ENCODE measurements at places on chromosomes 7 and 10.

GRCh38 chr10:11150879-11151415, 133.3 kb downstream of the CELF2 start:
- DNase-seq, result no peak

DNA sequence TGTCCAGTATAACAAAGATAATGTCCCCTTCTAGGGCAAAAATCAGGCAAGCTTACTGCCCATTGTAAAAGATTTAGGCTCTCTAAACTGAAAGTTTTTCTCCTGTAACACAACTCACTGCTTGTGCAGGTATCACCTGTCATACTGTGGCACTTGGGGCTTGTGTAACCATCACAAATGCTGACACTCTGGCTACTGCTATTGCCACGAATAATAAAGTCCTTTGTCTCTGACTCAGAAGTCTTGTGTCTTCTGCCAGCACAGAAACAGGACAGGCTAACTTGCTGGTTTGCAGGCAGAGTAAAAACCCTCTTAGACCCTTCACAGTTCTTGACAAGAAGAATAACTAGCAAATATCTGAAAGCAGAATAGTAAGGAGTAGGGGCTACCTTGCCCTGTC, 273.9 kb downstream of the RPS24 start:
- DNase-seq, result no peak

DNA sequence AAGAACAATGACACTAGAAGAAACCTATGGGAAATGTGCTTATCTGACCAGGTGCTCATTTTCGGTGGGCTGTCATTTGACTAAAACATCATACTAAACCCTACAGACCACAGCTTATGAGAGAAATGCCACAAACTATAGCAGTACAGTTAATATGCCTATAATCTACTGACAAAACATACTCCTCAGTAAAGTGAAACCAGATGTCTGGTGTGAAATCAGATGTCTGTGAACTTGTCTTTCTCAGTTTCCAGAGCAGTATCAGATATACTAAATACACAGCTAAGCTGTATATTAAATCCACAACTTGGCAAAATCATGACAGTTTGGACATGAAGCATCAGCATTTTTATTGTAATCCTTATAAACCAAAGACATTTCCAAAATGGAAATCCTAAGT, 3.3 kb downstream of the IMMP2L start:
- peak; percentile 8 for DNase-seq

DNA sequence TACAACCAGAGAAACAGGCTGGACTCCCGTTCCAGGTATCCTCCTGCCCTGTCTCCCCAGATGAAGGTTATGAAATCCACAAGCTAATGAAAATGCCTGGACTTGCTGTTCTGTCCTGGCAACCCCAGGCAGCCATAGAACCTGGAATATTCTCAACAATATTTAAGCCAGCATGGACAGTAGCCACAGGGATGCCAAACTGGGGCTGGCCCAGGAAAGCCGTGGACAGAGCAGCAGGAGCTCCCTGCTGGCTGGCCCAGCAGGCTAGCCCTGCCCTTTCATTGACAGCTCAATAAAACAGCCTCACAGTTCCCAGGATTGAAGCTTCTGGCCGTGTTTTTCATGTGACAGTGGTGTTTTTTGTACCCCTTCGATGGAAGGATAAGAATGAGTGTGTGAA, 230.6 kb downstream of the BMPER start:
- DNase-seq, result no peak

- no peak for DNase-seq
Observed at GRCh38 chr7:131544449-131545301, 11.8 kb downstream of the PODXL start.

DNA sequence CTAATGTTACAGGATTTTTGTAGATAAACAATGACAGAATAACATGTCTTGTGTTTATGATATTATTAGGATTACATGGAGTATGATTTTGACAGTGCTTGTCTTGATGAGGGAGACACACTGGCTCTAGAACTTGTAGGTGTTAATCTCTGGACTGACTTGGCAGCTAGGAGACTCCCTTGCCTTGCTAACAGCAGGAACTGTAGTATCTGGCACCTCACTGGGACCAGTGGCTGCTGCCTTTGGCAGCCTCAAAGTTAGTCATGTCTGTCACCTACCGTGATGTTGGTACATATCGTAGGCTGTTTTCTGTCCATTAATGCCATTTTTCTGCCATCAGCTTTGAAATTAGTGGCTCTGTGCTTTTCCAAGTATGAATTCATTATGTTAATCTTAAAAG, 261.5 kb downstream of the CDK14 start:
- no peak for DNase-seq

GRCh38 chr10:102479651-102480050, 22.9 kb downstream of the ACTR1A start:
- no peak for DNase-seq

- DNase-seq, result no peak
Observed at GRCh38 chr10:3773460-3774017, 11.5 kb downstream of the KLF6 start.

DNA sequence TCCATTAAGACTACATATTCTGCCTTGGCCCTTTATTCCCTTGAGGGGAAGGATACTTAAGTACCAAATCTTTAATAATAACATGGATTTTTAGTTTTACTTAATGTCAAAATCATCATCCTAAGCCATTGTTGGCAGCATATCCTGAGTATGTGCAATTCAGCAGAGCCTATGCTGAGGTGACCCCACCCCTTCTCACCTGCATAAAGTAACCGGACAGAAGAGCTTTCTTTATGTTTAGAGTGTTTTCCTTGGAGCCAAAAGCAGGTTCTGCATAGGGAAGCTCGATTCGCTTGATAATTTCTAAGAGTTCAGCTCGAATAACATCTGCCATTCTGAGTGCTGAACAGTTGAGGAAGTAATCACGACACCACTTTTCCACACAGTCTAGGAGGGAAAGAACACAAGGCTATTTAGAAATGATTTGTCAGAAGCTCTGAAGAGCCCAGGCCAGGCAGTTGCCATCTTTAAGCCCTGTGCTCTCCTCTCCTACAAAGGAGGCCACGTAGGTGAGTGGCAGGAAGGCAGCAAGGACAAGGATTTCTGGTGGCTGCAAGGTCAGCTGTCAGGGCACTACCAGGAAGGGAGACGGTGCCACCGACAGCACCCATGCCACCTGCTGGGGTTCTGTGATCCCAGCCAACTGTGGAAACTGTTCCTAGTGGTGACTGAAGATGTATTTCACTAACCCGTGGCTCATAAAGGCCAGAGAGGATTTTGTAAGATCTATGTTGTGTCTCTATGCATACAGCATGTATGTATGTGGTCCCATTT, 15.6 kb downstream of the BCCIP start:
- DNase-seq, result no peak

- DNase-seq, result no peak
Observed at GRCh38 chr10:63542835-63543575, 21.8 kb downstream of the REEP3 start.

DNA sequence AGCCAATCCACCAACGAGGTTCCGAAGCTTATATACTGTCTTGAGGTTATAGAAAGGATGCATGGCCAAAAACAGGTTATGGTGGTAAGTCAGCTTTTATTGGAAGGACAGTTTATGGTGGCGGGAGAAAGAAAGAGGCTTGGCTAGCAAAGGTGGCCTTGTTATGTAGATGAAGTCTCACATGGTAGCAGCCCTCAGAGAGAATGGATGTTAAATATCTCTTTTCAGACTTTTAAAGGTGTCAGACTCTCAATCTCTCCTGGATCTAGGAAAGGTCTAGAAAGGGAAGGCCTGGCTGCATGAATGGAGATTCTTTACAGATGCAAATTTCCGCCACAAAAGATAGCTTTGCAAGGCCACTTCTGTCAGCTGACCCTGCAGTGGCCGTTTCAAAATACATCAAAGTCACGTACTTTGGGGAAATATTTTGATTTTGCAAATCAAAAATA, 333.8 kb downstream of the GALNT17 start:
- DNase-seq, result no peak

DNA sequence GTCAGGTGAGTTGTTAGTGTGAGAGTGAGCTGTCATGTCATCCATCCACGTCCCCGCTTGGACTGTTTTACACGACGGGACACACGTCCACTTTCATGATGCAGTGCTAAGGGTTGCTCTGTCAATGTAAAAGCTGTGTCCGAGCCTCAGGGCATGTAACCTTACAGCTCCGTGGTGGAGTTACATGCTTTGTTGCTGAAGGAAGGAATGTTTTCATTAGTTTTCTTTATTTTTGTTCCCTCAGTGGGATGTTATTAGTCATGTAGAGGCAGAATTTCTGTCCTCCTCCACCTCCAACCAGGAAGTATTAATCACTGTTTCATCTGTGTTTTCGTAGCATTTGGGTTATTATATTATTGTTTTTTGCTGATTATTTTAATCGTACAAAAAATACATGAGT, 88.6 kb downstream of the NRG3 start:
- no peak for DNase-seq

GRCh38 chr10:8444630-8445029, 390.1 kb downstream of the GATA3 start:
- DNase-seq, result no peak

DNA sequence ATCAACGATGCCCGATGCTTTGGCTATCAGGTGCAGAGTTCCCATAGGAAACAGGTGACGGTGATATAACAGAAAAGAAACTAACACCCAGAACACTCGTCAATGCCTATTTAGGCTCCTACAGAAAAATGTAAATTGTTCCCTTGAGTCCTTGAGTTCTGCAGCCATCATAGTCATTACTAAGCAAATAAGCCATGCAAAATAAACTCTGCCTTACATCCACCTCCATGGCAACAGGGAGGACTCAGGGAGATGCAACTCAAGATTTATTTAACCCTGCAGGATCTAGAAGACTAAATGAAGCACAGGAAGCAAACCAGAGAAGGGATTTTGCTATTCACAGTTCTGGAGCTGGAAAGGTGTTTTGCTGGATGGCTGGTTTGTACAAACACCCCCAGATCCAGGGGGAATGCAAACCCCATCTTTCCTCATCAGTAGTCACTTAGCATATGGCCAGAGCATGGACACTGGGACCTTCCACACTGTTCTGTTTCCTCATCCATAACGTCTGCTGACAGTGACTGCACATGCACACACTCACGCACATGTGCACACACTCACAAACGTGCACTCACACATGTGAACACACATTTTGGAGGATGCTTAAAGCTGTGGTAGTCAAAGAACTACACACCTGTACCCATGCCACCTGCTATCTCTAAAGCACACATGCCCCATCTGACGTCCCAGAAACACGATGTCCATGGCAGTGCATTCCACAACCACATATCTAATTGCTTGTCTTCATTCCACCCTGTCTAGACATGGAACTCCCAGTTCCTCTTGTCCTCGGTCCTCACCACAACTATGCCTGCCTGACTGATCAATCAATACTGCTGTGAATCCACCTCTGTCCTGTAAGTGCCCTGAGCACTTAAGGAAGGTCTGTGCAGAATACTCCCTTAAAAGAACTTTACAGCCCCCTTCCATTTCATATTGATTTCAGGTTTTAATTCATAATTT, 178.2 kb downstream of the COBL start:
- no peak for DNase-seq

DNA sequence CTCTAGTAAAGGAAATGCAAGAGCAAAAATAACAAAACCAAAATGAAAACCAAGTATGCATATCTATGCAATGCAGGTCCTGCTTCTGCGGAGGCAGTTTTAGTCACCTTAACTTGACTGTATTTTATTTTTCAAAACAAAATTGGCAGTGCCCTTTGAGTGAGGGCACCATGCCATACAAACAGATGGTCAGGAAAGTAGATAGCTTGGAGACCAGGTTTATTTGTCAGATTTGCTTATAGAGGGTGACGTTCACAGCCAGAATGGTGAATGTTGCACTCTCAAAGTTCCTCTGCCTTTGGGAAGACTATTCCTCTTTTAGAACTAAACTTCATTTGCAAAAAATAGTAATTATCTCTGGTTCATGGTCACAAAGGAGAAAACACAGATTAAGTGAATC, 801.9 kb downstream of the ANKRD7 start:
- DNase-seq, result no peak

GRCh38 chr10:94383530-94383929, 18.8 kb upstream of the TBC1D12 start:
- no peak for DNase-seq

DNA sequence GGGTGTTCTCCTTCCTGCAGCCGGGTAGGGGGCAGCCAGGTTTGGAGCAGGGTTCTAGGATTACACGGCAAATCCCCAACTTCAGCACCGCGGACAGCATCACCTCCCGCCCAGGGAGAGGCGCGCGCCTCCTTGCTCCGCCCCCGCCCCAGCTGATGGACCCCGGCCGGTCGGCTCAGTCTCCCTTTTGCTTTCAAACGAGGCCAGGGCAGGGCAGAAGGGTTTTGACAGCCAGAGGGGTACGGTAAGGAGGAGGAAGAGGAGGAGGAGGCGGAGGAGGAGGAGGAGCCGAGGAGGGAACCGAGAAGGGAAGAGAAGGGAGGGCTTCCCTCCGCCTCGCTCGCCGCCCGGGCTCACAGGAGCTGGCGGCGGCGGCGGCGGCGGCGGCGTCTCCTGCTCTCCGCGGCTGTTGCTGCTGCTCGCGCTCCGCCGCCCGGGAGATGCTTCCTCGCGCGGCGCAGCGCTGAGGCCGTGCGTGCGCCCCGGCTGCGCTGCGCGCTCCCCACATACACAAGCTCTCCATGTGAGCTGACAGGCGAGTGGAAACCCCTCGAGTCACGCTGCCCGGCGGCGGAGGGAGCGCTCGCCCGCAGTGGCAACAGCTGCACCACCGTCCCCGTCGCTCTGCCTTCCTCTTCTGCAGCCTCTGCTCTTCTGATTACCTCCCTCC, 615 bp upstream of the CNTNAP2 start:
- DNase-seq, result no peak

DNA sequence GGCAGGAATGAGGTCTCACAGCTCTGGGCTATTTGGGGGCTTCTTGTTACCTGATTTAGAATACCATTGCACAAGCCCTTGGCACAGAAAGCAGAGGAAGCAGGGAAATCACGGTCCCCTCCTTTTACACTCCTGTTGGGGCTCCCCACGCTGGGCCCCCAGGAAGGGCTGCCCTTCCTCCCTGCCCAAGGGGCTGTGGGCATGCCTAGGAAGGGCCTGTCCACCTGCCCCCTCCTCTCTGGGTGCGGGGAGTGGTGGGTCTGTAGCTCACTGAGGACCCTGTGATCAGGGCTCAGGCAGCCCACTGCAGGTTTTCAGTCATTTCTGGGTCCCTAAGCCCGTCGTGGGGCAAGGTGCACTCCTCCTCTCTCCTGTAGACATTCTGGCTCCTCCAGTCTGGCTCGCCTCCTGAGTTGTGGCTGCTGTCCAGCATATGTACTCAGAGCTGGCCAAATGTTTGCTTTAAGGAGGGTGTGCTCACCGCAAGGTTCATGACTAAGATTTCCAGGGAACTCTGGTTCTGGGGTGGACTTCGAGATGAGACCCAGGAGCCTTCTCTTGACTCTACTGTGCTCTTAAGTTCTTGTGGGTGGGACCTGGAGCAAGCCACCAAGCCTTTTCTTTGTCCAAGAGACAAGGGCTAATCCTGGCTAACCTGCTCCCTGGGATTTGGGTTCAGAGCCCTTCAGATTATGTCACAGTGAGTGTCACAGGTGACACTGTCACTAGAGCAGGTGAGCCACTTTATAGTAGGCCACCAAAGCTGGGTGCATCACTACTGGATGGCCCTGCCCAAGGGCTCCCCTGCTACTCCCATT, 56.0 kb downstream of the TACR2 start:
- no peak for DNase-seq

GRCh38 chr10:84693006-84693405, 364.6 kb downstream of the CCSER2 start:
- no peak for DNase-seq
